ENCODE measurements at places on chromosomes 16 and 17. TPM values are rescaled to one million over a fixed set of nuclear protein-coding genes. Genes with fewer than 3 reads are reported as not detected.

GRCh38 chr17:78986048-78986648 is 6.4 kb upstream of the LGALS3BP start:
- H3K36me3 ChIP-seq, result peaks cover 20% of the 10 kb centered on the region
- H3K27me3 ChIP-seq, result no peaks in the 10 kb centered on the region
- H3K4me3 ChIP-seq, result peak overlapping the region; percentile 31
- H3K4me1 ChIP-seq, result peaks cover 32% of the 10 kb centered on the region

BBS2 gene
- 80.7 TPM for polyA plus RNA-seq

DNA sequence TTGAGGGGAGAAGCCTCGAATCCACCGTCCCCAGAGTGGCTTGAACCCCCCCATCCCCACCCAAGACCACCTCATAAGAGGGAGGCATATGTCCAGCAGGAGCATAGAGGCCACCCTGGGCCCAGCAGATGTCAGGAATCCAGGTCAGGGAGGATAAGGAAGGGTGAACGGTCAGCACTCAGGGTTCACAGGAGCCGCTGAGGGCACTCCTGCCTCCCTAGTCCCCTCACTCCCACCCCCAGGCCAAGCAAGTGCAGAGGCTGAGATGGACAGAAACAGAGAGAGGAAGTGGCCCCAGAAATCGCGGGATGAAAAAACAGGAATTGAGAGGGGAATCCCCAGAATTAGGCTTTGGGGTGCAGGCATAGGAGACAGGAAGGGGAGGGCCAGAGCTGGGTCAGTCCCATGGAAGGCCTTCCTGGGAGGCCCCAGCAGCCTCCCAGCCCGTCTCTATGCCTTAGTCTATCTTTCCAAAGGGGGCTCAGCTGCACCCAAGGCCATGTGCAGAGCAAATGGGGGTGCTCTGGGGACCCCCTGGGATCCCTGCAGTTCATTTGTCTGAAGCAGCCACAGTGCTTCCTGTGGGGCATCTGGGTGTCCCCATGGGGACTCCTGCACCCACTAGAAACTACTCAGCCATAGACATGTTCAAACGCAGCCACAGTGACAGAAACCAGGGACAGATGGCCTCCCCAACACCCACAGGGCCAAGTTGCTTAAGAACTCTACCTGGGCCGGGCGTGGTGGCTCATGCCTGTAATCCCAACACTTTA is 1.7 kb downstream of the CMTM3 start:
- no peak for DNase-seq
- peaks cover 14% of the 10 kb centered on the region for H3K27me3 ChIP-seq
- H3K4me3 ChIP-seq, result peak overlapping the region; percentile 88
- peaks cover 46% of the 10 kb centered on the region for H3K4me1 ChIP-seq
- peaks cover 28% of the 10 kb centered on the region for H3K36me3 ChIP-seq

MT1G gene
- polyA plus RNA-seq, result 2.2 TPM

- H3K4me3 ChIP-seq, result no peak overlapping the region
- H3K4me1 ChIP-seq, result peaks cover 95% of the 10 kb centered on the region
- H3K27me3 ChIP-seq, result no peaks in the 10 kb centered on the region
- DNase-seq, result no peak
Measured at GRCh38 chr17:64498308-64499203, 1.7 kb upstream of the POLG2 start.

DNA sequence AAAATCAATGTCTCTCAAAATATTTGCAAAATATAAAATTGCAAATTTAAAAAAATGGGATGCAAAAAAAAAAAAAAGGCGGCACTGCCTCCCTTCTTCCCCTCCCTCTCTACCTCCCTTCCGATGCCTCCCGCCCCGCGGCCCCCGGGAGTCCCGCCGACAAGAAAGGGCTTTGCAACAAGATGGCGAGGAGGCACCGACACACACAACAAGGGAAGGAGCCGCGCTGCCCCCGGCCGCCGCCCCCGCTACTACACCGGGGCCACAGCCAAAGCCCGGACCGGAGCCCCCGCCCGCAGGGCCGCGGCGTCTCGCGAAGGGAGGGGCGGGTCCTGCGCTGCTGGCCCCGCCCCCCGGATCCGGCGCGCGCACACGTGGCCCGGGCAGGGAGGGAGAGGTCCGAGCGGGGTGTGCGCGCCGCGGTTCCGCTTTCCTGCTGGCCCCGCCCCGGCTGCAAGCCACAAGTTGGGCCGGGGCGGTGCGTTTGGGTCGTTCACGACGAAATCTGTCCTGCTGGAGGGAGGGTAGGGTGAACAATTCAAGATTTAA is at the start of gene MNT:
TSS of gene MNT (minus strand) at position 184 of the 549 bp plus-strand sequence. CDS start 348 bp downstream, outside the sequence.
- H3K27me3 ChIP-seq, result no peaks in the 10 kb centered on the region
- H3K36me3 ChIP-seq, result no peaks in the 10 kb centered on the region
- peaks cover 30% of the 10 kb centered on the region for H3K4me1 ChIP-seq
- H3K4me3 ChIP-seq, result peak within 1 kb of the TSS; percentile 92

DNA sequence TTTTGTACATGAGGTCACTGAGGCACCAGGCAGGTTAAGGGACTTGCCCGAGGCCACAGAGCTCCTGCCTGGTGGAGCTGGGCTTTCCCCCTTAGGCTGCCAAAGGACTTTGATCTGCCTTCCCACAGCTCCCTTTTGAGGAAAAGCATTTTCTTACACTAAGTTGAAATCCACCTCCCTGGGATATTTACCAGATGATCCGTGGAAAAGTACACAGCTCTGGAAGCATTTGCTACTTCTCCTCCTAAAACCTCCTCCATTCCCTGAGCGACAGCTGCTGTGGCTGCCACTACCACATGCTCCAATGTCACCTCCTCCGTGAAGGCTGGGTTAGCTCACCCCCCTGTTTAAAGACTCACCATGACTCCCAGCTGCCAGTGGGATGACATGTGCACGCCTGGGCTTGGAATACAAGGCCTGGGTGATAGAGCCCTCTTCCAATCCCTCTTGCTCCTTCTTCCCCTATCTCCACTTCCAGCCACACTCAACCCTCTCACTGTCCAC is 1.2 kb upstream of the MPRIP start:
- peaks cover 13% of the 10 kb centered on the region for H3K27me3 ChIP-seq
- H3K27ac ChIP-seq, result no peak overlapping the region
- H3K4me3 ChIP-seq, result no peak overlapping the region
- H3K4me1 ChIP-seq, result peaks cover 51% of the 10 kb centered on the region

GRCh38 chr16:31385680-31386079 is 7.5 kb upstream of the ITGAD start:
- no peaks in the 10 kb centered on the region for H3K27me3 ChIP-seq
- no peak for DNase-seq
- H3K36me3 ChIP-seq, result peaks cover 25% of the 10 kb centered on the region
- H3K4me1 ChIP-seq, result no peaks in the 10 kb centered on the region
- H3K4me3 ChIP-seq, result no peak overlapping the region
- H3K27ac ChIP-seq, result no peak overlapping the region

- no peak for DNase-seq
- H3K27ac ChIP-seq, result peak overlapping the region; percentile 49
- H3K27me3 ChIP-seq, result no peaks in the 10 kb centered on the region
- no peaks in the 10 kb centered on the region for H3K36me3 ChIP-seq
Measured at GRCh38 chr17:8611619-8612298, 18.8 kb downstream of the MYH10 start.

GRCh38 chr16:51801635-51802034 is 650.6 kb upstream of the SALL1 start:
- no peak overlapping the region for H3K4me3 ChIP-seq
- H3K4me1 ChIP-seq, result no peaks in the 10 kb centered on the region
- no peak overlapping the region for H3K27ac ChIP-seq
- no peaks in the 10 kb centered on the region for H3K36me3 ChIP-seq

SLFN12 gene
- polyA plus RNA-seq, result 25.0 TPM

- DNase-seq, result no peak
- no peaks in the 10 kb centered on the region for H3K36me3 ChIP-seq
- H3K27me3 ChIP-seq, result no peaks in the 10 kb centered on the region
Measured at GRCh38 chr17:73226556-73227172, 33.8 kb downstream of the COG1 start.

DNA sequence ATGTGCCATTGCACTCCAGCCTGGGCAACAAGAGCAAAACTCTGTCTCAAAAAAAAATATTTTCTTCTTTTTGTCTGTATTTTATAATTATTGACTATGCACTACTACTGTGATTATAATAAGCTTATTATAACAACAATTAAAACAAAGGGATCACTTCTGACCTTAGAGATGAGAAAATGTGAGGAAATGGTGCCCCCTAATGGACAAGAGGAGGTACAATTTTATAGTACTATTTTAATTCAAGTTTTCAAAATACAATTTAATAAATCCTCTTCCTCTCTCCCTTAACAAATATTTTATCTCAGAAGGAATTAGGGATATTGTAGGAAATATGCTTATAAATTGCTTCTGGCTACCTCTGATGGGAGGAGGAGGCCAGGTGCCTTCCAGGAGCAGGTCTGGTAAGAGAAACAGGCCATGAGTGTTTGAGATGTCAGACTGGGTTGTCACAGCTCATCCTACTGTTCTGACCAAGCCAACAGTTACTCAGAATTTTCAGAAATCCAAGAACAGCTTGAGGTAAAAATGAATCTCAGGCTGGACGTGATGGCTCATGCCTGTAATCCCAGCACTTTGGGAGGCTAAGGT is 14.0 kb downstream of the VPS53 start:
- no peak overlapping the region for H3K4me3 ChIP-seq
- H3K36me3 ChIP-seq, result peaks cover 58% of the 10 kb centered on the region
- no peak overlapping the region for H3K27ac ChIP-seq
- DNase-seq, result no peak
- no peaks in the 10 kb centered on the region for H3K27me3 ChIP-seq

PKMYT1 gene
- polyA plus RNA-seq, result 15.9 TPM

GRCh38 chr17:74529243-74529642 is 2.0 kb downstream of the CD300LB start:
- no peak for DNase-seq
- H3K27ac ChIP-seq, result peak overlapping the region; percentile 73
- H3K4me1 ChIP-seq, result peaks cover 78% of the 10 kb centered on the region
- H3K27me3 ChIP-seq, result no peaks in the 10 kb centered on the region
- no peak overlapping the region for H3K4me3 ChIP-seq

KRTAP4-4 gene
- polyA plus RNA-seq, result not detected

GRCh38 chr17:4199818-4200402 is 56.9 kb downstream of the CYB5D2 start:
- H3K4me1 ChIP-seq, result no peaks in the 10 kb centered on the region
- no peak for DNase-seq
- no peak overlapping the region for H3K27ac ChIP-seq
- H3K4me3 ChIP-seq, result no peak overlapping the region
- no peaks in the 10 kb centered on the region for H3K27me3 ChIP-seq
- H3K36me3 ChIP-seq, result peaks cover 74% of the 10 kb centered on the region

ZG16 gene
- 0.06 TPM for polyA plus RNA-seq

IGSF6 gene
- polyA plus RNA-seq, result 5.3 TPM

MTMR4 gene
- polyA plus RNA-seq, result 54.8 TPM

- peaks cover 6% of the 10 kb centered on the region for H3K4me1 ChIP-seq
- DNase-seq, result no peak
- H3K36me3 ChIP-seq, result no peaks in the 10 kb centered on the region
- no peak overlapping the region for H3K4me3 ChIP-seq
Measured at GRCh38 chr16:15509593-15510535, 75.5 kb downstream of the BMERB1 start.

LITAFD gene
- not detected for polyA plus RNA-seq

DNA sequence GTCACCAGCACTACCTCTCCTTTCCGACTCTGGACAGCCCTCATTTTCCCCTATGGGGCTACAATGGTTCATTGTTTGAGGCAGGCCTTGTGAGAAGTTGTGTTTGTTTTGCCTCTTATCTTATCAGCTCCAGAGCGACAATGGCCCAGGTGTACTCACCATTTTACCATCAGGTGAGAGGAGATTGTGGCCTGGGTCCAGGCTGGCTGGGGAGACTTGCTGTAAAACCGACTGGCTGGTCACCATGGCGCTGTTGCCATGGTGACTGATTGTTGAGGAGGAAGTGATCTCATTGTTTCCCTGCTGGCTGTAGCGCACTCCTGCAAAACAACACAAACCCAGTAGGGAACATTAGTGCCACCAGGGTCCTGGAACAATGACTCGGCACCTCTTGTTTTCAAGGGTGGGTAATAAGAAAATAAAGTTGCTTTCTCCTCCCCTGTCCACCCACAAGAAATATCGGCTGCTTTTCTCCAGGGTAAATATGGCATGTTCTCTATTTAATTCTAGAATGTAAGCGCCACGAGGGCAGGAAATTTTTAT is 34.4 kb downstream of the HNF1B start:
- peak; percentile 86 for DNase-seq
- H3K4me1 ChIP-seq, result peaks cover 5% of the 10 kb centered on the region
- no peaks in the 10 kb centered on the region for H3K36me3 ChIP-seq

CD79B gene
- polyA plus RNA-seq, result 1.8 TPM

GRCh38 chr17:74770498-74771318 is 5.4 kb downstream of the NAT9 start:
- H3K4me3 ChIP-seq, result no peak overlapping the region
- DNase-seq, result peak; percentile 93
- H3K27ac ChIP-seq, result peak overlapping the region; percentile 2

GRCh38 chr17:12731839-12732238 is 57.5 kb upstream of the ARHGAP44 start:
- no peaks in the 10 kb centered on the region for H3K27me3 ChIP-seq
- no peak for DNase-seq
- H3K36me3 ChIP-seq, result no peaks in the 10 kb centered on the region
- H3K4me1 ChIP-seq, result peaks cover 5% of the 10 kb centered on the region
- H3K4me3 ChIP-seq, result no peak overlapping the region

GRCh38 chr17:48997103-48997826 is at the start of gene IGF2BP1:
IGF2BP1 (plus strand) TSS chr17:48997385; CDS start chr17:48997746, 361 bp downstream.
- no peaks in the 10 kb centered on the region for H3K36me3 ChIP-seq
- H3K27ac ChIP-seq, result no peak within 1 kb of the TSS
- peaks cover 30% of the 10 kb centered on the region for H3K4me1 ChIP-seq
- H3K4me3 ChIP-seq, result no peak within 1 kb of the TSS
- DNase-seq, result peak; percentile 78

DNA sequence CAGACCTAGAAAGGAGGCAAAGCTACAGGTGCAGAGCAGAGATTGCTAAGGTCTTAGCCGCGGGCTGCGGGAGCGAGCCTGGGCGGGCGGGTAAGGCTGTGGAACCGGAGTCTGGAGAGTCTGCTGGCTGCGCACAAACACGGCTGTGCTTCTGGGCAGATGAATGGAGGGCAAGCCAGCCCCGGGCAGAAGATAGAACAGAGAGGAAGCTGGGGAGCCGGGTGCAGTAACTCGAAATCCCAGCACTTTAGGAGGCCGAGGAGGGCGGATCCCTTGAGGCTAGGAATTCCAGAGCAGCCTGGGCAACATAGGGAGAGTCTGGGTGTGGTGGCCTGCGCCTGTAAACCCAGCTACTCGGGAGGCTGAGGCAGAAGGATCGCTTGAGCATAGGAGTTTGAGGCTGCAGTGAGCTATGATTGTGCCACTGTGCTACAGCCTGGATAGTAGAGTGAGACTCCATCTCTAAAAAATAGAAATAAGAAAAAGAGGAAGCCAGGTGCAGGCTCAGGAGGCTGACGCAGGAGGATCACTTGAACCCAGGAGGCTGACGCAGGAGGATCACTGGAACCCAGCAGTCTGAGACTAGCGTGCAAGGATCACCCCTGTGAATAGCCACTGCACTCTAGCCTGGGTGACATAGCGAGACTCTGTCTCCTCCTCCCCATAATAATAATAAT is 56.3 kb downstream of the PITPNC1 start:
- H3K27ac ChIP-seq, result no peak overlapping the region
- DNase-seq, result no peak
- H3K4me3 ChIP-seq, result no peak overlapping the region
- H3K27me3 ChIP-seq, result no peaks in the 10 kb centered on the region
- H3K4me1 ChIP-seq, result no peaks in the 10 kb centered on the region

DDX52 gene
- polyA plus RNA-seq, result 37.8 TPM

DNASE1L2 gene
- polyA plus RNA-seq, result 1.7 TPM

GRCh38 chr16:87556941-87557459 is 45.3 kb upstream of the JPH3 start:
- DNase-seq, result peak; percentile 88
- no peaks in the 10 kb centered on the region for H3K27me3 ChIP-seq
- H3K27ac ChIP-seq, result peak overlapping the region; percentile 45

- no peak overlapping the region for H3K27ac ChIP-seq
- H3K27me3 ChIP-seq, result peaks cover 87% of the 10 kb centered on the region
- no peaks in the 10 kb centered on the region for H3K4me1 ChIP-seq
Measured at GRCh38 chr17:79372470-79373238, 238.2 kb downstream of the RBFOX3 start.
